ENCODE measurements at places on chromosomes 7 and 10.
A peak's percentile ranks its signal among the peaks of the same experiment; 100 is the strongest.

GRCh38 chr7:24933298-24933697 is 46.7 kb downstream of the OSBPL3 start:
- no peak for DNase-seq

GRCh38 chr10:72552857-72553256 is 73.0 kb downstream of the MICU1 start:
- peak; percentile 56 for DNase-seq

DNA sequence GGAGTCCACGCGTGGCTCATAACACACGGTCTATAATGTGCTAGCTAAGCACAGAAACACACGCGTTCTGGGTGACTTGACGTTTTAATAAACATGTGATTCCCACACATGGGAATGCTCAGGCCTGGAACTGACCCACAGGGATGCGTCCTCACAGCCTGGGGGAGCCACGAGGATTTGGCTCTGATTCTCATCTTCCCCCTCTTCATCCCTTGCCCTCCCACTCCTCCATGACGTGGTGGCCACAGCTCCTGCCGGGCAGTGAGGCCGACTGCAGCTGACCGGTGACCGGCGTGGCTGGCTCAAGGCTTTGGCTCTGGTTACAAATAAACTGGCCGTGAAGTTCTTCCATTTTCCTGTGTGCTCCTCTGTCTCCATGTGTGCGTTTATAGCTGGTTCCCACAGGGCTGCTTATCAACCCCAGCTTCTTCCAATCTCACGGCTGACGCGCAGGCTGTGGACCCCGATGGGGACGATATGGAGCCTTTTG is 40.9 kb upstream of the KLF6 start:
- DNase-seq, result no peak

GRCh38 chr7:159063046-159063840 is 81.4 kb downstream of the VIPR2 start:
- DNase-seq, result no peak

DNA sequence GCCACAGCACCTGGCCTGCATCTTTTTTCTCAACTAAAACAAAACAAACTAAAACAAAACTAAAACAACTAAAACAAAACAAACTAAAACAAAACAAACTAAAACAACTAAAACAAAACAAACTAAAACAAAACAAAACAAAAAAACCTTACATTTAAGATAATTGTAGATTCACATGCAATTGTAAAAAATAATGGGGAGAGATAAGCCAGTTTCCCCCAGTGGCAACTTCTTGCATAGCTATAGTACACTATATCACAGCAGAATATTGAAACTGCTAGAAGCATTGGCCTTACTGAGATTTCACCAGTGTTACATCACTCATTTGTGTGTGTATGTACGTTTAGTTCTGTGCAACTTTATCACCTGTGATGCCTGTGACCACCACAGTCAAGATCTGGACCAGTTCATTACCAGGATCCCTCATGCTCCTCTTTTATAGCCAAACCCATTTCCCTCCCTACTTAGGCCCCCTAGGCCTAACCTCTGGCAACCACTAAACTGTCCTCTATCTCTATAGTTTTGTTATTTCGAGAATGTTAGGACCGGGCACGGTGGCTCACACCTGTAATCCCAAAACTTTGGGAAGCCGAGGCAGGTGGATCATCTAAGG is 9.3 kb downstream of the FXYD4 start:
- DNase-seq, result no peak

Data from HS-5 (cell line).